ENCODE measurements at places on chromosomes 2 and 18. TPM values are rescaled to one million over a fixed set of nuclear protein-coding genes. Genes with fewer than 3 reads are reported as not detected.

HOXD4 gene
- total RNA-seq: not detected

- DNase-seq: no peak
- H3K4me3 ChIP-seq: no peak overlapping the region
- no peaks in the 10 kb centered on the region for H3K27me3 ChIP-seq
- no peaks in the 10 kb centered on the region for H3K4me1 ChIP-seq
- H3K27ac ChIP-seq: no peak overlapping the region
- no peaks in the 10 kb centered on the region for H3K36me3 ChIP-seq
Measured at GRCh38 chr2:135528006-135528405, 3.0 kb downstream of the ZRANB3 start.

LYPD6B gene
- total RNA-seq: not detected

RAX gene
- total RNA-seq: not detected

GPR35 gene
- total RNA-seq: 0.28 TPM

DNA sequence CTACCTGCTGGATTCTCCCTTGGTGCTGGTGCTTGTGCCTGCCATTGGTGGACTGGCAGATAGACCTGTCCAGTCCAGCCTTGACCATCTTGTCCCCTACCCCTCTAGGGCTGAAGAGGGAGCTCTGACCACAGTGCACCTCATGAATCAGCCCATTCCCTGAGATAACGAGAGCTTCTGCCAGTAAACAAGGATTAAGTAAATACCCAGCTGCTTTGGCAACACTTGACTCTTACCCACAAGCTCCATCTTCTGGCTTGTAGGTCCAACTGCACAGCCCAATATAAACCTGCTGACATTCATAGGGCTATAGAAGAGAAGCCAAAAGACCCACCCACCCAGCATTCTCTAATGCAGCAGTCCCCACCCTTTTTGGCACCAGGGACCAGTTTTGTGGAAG, 186.4 kb downstream of the PIK3C3 start:
- no peaks in the 10 kb centered on the region for H3K27me3 ChIP-seq
- no peak overlapping the region for H3K4me3 ChIP-seq
- no peak overlapping the region for H3K27ac ChIP-seq
- H3K4me1 ChIP-seq: no peaks in the 10 kb centered on the region
- peak; percentile 2 for DNase-seq

DNA sequence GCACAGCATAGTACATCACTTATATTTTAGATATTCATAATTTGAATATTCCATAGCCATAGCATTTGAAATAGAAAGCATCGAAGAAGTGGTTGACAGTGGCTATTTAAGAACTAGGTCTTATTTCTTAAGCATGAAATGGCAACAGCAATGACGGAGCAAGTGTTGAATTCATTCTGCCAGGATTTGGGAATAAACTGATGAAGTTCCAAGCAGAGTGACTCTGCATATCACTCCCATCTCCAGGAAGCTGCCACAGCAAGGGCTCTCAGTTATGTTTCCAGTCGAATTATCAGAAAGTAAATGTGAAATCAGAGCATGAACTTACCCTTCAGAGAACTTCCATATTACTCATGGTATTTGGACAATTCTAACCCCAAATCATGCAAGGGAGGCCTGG, 208.1 kb downstream of the IKZF2 start:
- H3K27me3 ChIP-seq: no peaks in the 10 kb centered on the region
- H3K36me3 ChIP-seq: no peaks in the 10 kb centered on the region
- no peak for DNase-seq
- no peak overlapping the region for H3K27ac ChIP-seq

DNA sequence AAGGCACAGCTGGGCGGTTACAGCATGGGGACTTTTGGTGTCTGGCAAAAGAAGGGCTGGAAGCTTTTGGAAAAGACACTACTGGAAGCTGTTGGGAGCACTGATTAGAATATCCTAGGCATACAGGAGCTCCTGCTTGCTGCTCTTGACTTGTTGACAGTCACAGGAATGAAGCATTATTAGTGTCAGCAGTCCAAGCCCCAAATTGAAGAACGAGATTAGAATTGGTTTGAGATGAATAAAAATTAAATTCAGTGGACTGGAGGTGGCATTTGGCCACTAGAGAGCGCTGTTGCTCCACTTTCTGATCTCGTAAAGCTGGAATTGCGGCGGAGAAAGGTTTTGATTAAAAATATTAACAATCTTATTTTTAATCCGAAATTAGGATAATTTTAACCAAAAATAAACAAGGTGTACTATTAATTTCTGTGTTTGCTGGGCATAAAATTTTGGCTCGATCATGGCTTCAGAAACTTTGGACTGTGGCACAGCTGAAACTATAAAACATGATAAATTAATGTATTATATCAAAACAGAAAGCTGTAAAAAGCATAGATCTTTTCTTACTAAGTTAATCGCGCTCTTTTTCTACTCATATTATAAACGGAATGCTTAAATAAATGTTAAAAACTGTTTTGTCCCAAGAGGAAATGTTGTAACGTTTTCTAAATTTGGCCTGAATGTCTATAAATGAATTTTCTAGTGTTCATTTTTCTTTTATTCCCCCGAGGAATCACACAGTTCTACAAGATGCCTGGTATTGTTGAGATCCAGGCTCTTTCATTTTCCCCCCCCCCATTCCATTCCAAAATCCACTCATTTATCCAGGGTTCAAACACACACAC, 2.4 kb upstream of the HOXD8 start:
- no peaks in the 10 kb centered on the region for H3K4me1 ChIP-seq
- no peak overlapping the region for H3K4me3 ChIP-seq
- DNase-seq: peak; percentile 58
- peaks cover 88% of the 10 kb centered on the region for H3K27me3 ChIP-seq
- H3K27ac ChIP-seq: no peak overlapping the region

AGXT gene
- not detected for total RNA-seq

- no peak overlapping the region for H3K4me3 ChIP-seq
- peaks cover 6% of the 10 kb centered on the region for H3K4me1 ChIP-seq
- H3K27me3 ChIP-seq: no peaks in the 10 kb centered on the region
Measured at GRCh38 chr2:75226099-75226498, 26.8 kb upstream of the TACR1 start.

CASP10 gene
- total RNA-seq: 0.28 TPM

GRCh38 chr2:223562078-223562477, 40.1 kb downstream of the SCG2 start:
- H3K27ac ChIP-seq: no peak overlapping the region
- DNase-seq: no peak
- no peak overlapping the region for H3K4me3 ChIP-seq
- H3K27me3 ChIP-seq: no peaks in the 10 kb centered on the region

CYP26B1 gene
- total RNA-seq: not detected

GRCh38 chr2:217035967-217036366, 176.1 kb upstream of the TNP1 start:
- DNase-seq: no peak
- peaks cover 5% of the 10 kb centered on the region for H3K27me3 ChIP-seq
- H3K4me1 ChIP-seq: peaks cover 11% of the 10 kb centered on the region
- H3K27ac ChIP-seq: peak overlapping the region; percentile 28
- no peak overlapping the region for H3K4me3 ChIP-seq
- H3K36me3 ChIP-seq: no peaks in the 10 kb centered on the region

DNA sequence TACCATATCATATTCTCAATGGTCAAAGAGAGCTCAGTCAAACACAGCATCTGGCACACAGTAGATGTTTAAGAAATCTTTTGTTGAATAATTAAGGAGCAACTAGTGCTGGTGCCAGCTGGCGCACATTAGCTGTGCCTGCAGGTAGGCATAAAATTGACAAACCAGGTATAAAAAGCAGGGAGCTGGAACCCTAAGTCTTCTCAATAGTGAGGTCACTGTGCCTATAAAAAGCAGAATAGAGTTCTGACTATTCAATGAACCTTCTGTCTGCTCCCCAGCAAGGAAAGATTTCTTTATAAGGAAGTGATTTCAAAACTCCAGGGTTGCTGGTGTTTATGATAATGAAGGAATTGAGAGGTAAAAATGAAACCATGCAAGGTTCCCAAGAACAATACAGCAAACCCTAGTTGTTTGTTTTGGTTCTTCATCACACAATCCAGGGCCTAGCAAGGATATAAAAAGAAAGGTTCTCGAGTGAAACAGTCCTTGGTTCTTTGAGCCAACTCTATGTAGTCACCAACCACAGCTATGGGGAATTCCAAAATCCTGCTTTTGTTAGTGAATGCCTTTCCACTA, 76.1 kb downstream of the THADA start:
- no peaks in the 10 kb centered on the region for H3K27me3 ChIP-seq
- H3K27ac ChIP-seq: peak overlapping the region; percentile 70
- peaks cover 9% of the 10 kb centered on the region for H3K4me1 ChIP-seq
- peak; percentile 97 for DNase-seq
- H3K4me3 ChIP-seq: no peak overlapping the region

GLI2 gene
- total RNA-seq: 4.7 TPM

AQP4 gene
- total RNA-seq: not detected

DNA sequence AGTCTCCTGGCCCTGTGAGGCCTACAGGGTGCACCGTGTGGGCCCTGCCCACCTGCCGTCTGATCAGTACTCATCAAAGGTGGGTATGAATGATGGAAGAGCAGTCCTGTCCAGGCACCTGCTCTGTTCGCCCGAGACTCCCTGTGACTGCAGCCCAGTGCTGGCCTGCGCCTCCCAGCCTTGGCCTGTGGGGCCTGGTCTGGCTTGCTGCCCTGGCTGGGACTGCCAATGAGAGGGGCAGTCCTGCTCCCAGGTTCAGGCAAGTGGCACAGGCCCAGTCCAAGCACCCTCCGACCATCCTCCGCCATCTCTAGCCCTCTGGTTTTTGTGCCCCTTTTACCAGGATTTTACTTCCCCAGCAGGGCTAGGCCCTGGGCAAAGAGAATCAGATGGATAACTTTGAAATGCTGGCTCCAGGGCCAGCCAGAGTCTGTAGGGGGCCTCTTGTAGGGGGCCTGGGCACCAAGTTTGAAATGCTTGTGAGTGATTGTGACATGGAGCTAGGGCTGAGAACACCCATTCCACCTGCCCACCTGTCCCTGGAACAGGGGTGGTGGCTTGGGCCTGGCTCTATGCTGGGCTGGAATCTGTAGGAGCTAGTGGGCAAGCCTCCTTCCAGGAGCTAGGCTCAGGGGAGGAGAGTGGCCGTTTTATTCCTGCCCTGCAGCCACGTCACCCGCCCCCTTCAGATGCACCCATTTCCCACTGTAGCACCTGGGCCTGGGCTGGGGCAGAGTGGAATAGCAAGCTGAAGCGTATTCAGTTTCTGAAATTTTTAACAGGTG, 8.7 kb upstream of the HS6ST1 start:
- no peak overlapping the region for H3K4me3 ChIP-seq
- H3K4me1 ChIP-seq: peaks cover 5% of the 10 kb centered on the region
- no peak overlapping the region for H3K27ac ChIP-seq

SPEG gene
- total RNA-seq: 7.8 TPM

GRCh38 chr18:76764291-76764901, 58.0 kb upstream of the ZNF236 start:
- H3K4me3 ChIP-seq: no peak overlapping the region
- H3K27me3 ChIP-seq: peaks cover 2% of the 10 kb centered on the region
- no peak overlapping the region for H3K27ac ChIP-seq

GRCh38 chr2:10626837-10627236, 62.9 kb downstream of the NOL10 start:
- H3K36me3 ChIP-seq: no peaks in the 10 kb centered on the region
- H3K27ac ChIP-seq: no peak overlapping the region

- no peak for DNase-seq
- H3K27me3 ChIP-seq: no peaks in the 10 kb centered on the region
- no peak overlapping the region for H3K27ac ChIP-seq
- H3K36me3 ChIP-seq: peaks cover 9% of the 10 kb centered on the region
Measured at GRCh38 chr2:205781244-205781931, 99.1 kb downstream of the NRP2 start.

DNA sequence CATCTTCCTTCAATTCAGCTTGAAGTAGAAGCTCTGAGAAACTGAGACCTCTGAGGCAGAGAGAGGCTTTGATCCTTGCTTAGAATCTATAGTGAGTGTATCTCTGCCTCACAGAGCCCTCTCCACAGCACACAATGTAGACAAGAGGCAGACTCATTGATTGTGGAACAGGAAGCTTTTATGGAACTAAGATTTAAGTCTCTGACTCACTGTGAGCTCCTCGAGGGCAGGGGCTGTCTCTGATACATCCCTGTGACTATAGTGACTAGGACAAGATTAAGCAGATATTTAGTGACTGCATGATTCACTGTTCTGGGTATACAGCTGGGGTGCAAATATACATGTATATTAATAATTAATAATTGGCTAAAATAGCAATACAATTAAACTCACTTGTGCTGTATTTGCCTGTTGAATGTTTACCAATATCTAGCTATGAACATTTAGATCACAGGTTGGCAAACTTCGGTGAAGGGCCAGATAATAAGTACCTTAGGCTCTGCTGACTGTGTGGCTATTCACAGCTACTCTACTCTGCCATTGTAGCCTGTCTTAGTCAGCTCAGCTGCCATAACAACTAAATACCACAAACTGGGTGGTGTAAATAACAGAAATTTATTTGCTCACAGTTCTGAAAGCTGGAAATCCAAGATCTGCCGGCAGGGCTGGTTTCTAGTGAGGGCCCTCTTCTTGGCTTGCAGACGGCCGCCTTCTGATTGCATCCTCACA, 54.4 kb downstream of the ARHGEF4 start:
- H3K4me3 ChIP-seq: no peak overlapping the region
- DNase-seq: no peak
- peaks cover 1% of the 10 kb centered on the region for H3K27me3 ChIP-seq
- H3K27ac ChIP-seq: no peak overlapping the region

Measured in IMR-90 (cell line).